Left lung (tissue), 14 donors: ENCODE measurements at places on chromosomes 13 and 19. TPM values are rescaled to one million over a fixed set of nuclear protein-coding genes. Genes with fewer than 3 reads are reported as not detected.
A peak's percentile ranks its signal among the peaks of the same experiment; 100 is the strongest.

- DNase-seq = peak; percentile 52
Observed at GRCh38 chr13:110359840-110360301, 52.8 kb downstream of the COL4A2 start.

DNA sequence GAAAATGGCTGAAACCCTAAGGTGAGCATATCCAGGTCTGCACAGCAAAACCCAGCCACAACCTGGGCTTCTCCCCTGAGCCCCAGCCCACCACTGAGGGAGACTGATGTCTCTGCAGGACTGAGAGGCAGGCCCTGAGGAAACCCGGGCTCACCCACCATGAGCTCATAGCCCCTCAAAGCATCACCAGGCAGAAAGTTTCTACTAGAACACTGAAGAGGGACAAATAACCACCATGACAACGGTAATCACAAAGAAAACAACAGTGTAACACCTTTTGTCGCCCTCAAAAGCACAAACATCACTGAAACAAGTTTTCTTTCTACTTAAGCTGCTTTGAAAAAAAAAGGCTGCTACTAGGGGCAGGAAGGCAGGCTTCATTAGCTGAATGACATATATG, 29.8 kb downstream of the TSHZ3 start:
- no peak for DNase-seq

DNA sequence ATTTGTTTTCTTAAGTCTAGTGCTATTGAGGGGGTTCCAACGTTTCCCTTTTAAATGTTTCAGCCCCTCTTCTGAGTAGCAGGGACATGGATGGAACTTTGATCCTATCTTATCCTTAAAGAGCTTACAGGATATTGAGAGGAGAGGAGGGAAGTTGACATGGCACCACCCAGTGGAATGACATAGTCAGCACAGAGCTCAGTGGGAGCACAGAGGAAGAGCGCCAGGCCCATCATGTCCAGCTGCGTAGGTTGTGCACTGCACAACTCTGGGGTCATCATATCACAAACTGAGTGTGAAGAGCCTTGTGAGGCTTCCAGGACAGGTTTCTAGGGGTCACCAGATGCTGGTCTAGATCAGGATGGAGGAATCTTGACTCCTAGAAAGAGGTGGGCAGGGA, 4.6 kb upstream of the CDC42EP5 start:
- no peak for DNase-seq

DNA sequence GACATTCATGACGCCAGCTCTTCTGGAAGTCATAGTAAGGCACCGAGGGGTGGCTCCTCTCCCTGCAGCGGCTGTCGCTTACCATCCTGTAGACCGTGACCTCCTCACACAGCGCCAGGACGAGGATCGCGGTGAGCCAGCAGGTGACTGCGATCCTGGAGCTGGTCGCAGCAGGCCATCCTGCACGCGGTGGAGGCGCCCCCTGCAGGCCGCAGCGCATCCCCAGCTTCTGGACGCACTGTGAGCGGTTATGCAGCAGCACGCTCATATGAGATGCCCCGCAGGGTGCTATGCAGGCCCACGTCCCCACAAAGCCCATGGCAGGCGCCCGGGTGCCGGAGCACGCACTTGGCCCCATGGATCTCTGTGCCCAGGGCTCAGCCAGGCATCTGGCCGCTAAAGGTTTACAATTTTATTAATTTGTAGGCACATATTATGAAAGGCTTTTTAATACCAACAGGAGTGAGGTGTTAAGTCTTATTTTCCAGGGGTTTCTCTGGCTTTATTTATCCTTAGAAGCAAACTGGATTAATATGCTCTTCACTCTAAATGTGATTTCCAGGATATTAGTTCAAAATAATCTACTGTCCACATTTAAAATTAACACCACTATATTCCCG, 35.6 kb upstream of the PSPC1 start:
- peak; percentile 93 for DNase-seq

- no peak for DNase-seq
Observed at GRCh38 chr13:23921451-23921888, 24.2 kb upstream of the C1QTNF9B start.

DNA sequence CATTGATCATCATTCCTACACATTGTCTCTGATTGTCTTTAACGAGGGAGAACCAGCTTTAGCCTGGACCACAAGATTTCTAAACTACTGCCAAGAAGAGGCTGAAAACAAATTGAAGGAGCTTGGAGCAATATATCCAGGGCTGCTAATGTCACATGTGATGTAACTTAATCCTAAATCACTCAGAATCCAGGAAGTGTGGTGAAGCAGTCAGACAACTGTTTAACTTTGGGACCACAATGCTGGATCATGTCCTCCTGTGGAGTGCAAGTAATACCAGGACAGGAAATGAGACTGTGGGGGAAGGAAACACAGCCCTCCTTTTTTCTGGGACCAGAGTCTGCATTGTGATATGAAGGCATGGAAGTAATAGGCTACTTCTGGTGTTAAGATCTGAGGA, 430.2 kb downstream of the KCTD12 start:
- DNase-seq = no peak

- peak; percentile 74 for DNase-seq
Observed at GRCh38 chr13:20495087-20496023, 30.3 kb downstream of the CRYL1 start.

DNA sequence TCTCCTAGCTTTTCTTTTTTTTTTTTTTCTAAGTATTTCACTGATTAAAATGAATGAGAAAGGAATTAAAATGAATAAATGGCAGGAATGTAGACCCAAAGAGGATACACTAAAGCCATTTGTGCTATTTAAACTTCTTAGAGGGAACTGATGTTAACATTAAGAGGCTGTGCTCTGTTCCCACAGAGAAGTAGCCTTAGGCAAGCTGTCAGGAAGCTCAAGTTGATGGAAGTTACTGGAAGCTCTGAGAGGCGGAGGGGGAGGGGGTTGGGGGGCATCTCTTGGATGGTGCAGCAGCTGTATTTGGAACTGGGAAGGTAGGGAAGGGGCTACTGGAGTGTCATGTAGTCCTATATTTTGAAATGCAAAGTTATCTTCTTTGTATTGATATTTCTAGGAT, 168.2 kb downstream of the DNAJC15 start:
- DNase-seq = no peak

- no peak for DNase-seq
Observed at GRCh38 chr19:58346961-58347929, 6.0 kb downstream of the A1BG start.

DNA sequence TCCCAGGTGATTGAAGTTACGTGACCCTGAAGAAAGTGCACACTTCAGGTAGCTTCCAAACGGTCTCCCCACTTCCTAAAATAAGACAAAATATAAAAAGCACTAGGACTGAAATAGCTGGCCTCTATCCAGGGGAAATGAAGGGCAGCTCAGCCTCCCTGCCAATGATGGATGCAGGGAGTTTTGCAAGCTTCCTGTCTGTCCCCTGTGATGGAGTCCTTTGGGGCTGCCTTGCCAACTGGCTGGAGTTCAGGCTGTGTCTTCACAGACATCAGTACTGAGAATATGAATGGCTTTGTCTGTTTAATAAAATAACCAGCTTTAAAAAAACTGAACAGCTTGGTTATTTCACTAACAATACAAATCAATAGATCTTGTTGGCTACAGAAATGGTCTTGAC, 101.4 kb upstream of the GPR12 start:
- DNase-seq = no peak

- no peak for DNase-seq
Observed at GRCh38 chr19:38736036-38736412, 8.2 kb downstream of the CAPN12 start.

DNA sequence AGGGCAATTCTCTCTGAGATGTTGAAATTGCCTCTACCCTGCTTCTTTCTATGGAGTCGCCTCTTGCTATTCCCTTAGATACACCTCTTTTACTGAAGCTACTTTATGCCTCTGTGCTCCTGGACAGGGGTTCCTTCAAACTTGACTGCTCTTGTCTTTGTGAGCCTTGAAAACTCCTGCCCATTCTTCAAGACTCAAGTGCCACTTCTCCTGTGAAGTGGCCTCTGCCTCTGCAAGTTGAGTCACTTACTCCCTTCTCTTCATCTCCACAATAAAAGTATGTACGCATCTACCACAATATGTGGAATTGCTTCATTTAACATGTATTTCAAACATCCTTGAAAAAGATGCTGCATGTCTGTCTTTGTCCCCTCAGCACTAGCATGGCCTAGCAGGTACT, 66.0 kb upstream of the TPP2 start:
- DNase-seq = no peak

DNA sequence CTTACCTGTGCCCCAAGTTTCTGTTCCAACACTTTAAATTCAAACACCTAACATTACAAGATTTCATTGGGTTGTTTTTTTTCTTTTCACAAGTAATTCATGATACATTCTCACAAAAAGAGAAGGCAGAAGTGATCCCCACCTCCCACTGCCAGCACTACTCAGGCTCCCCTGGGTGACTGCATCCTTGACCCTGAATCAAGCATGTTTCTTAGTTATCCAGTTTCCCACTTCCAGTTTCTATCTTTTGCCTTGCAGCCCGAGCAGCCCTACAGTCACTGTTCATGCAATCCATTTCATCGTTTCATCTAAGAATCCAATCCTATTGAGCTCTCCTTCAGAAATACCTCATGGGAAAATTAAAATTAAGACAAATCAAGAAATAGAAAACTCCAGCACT, 61.4 kb downstream of the RNASEH2B start:
- DNase-seq = no peak

DNA sequence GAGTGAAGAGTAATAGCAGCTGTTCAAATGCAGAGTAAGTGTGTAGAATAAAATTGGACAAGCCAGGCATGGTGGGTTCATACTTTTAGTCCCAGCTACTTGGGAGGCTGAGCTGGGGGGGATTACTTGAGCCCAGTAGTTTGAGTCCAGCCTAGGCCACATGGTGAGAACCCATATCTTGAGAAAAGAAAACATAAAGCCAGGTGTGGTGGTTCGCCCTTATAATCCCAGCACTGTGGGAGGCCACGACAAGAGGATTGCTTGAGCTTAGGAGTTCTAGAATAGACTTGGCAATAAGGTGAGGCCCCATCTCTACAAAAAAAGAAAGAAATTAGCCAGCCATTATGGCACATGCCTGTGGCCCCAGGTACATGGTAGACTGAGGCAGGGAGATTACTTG, 1241.1 kb downstream of the UQCRFS1 start:
- no peak for DNase-seq

- no peak for DNase-seq
Observed at GRCh38 chr19:2180881-2181632, 17.3 kb downstream of the DOT1L start.

- DNase-seq = no peak
Observed at GRCh38 chr19:41709951-41710645, 1.7 kb downstream of the CEACAM5 start.

GRCh38 chr19:55377356-55378131, 918 bp downstream of the TMEM190 start:
- DNase-seq = no peak

DNA sequence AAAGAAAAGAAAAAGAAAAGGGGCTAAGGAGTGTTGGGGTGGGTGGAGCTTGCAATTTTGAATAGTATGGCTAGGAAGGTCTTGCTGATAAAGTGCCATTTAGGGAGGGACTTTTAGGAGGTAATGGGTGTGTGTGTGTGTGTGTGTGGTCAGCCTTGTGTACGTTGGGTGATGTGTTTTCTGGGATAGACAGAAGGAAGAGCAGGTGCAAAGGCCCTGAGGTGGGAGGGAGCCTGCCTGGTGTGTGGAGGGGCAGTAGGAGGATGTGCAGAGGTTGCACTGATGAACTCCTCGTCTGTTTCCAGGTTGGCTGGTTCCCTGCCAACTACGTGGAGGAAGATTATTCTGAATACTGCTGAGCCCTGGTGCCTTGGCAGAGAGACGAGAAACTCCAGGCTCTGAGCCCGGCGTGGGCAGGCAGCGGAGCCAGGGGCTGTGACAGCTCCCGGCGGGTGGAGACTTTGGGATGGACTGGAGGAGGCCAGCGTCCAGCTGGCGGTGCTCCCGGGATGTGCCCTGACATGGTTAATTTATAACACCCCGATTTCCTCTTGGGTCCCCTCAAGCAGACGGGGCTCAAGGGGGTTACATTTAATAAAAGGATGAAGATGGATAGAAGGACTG, 30.5 kb upstream of the ADGRE1 start:
- no peak for DNase-seq

GRCh38 chr13:92727118-92727517, 499.5 kb upstream of the GPC6 start:
- DNase-seq = no peak

GRCh38 chr19:1265615-1266128, 3.5 kb upstream of the CIRBP start:
- no peak for DNase-seq

- DNase-seq = no peak
Observed at GRCh38 chr19:33755099-33756035, 41.3 kb upstream of the KCTD15 start.

DNA sequence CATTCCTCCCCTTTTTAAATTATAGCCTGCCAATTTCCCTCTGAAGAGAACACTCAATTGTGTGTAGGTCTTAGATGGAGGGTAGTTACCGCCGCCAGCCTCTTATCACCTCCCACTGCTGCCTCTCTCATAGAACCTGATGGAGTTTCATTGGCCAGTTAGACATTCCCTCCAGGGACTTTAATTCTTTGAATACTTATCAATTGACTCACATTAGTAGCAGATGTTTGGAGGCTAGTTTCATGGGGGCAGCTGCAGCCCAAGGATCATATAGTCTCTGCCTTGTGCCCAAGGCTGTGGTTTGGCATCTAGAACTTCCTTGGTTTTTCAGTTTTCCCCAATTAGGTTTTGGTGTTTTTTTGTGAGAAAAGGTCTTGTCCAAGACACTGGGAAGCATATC, 318.9 kb upstream of the HTR2A start:
- no peak for DNase-seq

- no peak for DNase-seq
Observed at GRCh38 chr19:30620354-30620753, 248.2 kb downstream of the ZNF536 start.

GRCh38 chr19:8536282-8536681, 22.3 kb upstream of the ZNF414 start:
- DNase-seq = no peak

DNA sequence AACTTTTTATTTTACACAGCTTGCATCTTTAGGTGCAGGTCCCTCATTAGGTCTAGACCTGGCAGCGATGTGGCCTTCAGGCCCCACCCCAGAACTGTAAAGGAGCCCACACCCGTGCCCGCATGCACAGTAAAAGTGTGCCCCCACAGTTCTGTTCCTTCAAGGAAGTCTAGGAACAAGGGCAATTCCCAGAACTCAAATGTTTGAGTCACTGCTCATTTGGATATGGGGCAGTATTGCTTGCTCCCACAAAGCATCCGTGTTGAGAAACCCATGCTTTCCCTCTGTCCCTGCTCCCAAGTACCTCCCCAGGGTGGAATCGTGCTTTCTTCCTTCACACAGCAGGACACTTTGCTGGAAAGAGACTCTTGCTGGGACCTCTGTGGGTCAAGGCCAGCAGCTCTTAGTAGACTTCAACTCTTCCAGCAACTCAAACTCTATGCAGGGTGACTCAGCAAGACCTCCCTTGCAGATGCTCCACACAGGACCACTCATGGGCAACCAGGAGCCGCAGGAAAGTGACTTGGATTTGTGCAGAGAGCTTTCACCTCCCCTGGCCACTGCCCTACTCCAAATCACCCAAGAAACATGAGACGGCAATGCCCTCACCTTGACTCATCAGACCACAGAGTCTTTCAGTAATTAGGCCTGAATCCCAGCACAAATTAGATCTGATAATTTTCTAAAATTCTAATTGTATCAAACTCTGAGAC, 12.3 kb downstream of the SLC7A1 start:
- DNase-seq = no peak

NTN5 gene
- polyA plus RNA-seq = 1.4 TPM

LINGO3 gene
- polyA plus RNA-seq = not detected

SMAD9 gene
- 31.5 TPM for polyA plus RNA-seq

ARID3A gene
- 23.7 TPM for polyA plus RNA-seq

INSL3 gene
- 0.21 TPM for polyA plus RNA-seq

ZNF829 gene
- 7.5 TPM for polyA plus RNA-seq

ZNF700 gene
- polyA plus RNA-seq = 18.3 TPM

CYP4F8 gene
- not detected for polyA plus RNA-seq
